ENCODE measurements at places on chromosomes 16 and 17.

- DNase-seq, result no peak
These were observed 53.9 kb upstream of the MRC2 start for GRCh38 chr17:62573480-62574117.

DNA sequence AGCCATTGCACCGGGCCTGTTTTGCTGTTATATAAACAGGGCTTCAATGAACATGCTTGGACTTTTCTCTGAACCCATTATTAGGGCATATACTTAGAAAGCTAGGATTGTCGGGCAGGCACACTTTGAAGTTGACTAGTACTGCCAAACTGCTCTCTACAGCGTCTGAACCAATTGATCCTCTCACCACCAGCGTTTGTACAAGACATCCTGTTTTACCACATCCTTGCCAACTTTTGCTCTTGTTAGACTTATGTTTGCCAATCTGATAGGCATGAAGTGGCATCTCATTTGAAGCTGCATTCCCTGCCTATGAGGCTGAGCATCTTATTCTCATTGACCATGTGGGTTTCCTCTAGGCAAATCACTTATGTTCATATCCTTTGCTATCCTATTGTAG, 7.4 kb upstream of the PPP1R9B start:
- no peak for DNase-seq

GRCh38 chr17:29291163-29291752, 2.7 kb downstream of the NUFIP2 start:
- peak; percentile 90 for DNase-seq

DNA sequence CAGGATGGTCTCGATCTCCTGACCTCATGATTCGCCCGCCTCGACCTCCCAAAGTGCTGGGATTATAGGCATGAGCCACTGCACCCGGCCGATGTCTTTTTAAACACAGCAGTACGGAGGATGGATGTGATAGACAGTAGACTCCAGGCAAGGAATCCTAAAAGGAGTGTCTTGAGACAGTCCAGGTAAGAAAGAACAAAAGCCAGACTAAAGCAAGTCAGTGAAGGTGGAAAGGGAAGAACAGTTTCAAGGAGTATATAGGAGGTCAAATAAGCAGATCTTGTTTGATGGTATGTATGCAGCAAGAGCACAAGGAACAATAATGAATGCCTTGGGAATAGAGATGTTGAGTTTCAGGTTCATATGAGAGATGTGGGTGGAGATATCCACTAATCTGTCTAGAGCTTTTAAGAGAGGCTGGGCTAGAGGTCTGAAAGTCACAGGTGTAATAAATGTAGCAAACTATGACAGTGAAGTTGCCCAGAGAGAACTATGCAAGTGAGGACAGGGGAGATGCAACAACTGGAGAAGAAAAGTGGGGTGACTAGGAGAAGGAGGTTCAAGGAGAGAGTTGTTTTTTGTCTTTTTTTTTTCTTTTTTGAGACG, 4.5 kb downstream of the TUBD1 start:
- no peak for DNase-seq

DNA sequence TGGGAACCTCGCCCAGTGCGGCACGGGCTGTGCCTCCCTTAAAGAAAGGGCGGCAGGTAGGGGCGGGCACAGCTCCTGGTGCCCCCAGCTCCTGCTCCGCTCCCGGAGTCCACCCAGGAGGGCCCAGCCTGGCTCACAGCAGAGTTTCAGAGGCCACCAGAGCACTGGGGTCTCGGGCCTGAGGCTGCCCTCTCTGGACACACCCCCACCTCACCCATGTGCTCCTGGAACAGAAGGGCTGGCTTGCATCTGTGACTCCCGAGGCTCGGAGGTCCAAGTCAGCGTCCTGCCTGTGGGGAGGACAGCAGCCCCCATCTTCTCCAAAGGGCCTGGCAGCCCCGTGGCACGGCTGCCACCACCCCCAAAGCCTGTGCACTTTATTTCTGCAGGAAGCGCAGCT, 62.7 kb downstream of the RBFOX3 start:
- no peak for DNase-seq

GRCh38 chr17:59521465-59522126, 43.8 kb upstream of the DHX40 start:
- DNase-seq, result peak; percentile 88

DNA sequence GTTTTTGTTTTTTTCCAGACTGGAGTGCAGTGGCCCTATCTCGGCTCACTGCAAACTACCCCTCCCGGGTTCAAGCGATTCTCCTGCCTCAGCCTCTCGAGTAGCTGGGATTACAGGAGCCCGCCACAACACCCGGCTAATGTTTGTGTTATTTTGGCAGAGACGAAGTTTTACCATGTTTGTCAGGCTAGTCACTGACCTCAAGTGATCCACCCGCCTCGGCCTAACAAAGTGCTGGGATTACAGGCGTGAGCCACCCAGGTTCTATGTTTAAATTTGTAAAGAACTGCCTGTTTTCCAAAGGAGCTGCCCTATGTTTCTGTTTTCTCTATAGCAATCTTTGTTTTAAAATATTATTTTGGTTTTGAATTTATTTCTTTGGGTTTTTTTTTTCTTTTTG, 13.8 kb upstream of the C16orf87 start:
- DNase-seq, result no peak

- no peak for DNase-seq
These were observed 83.8 kb upstream of the ERCC4 start for GRCh38 chr16:13835935-13836730.

DNA sequence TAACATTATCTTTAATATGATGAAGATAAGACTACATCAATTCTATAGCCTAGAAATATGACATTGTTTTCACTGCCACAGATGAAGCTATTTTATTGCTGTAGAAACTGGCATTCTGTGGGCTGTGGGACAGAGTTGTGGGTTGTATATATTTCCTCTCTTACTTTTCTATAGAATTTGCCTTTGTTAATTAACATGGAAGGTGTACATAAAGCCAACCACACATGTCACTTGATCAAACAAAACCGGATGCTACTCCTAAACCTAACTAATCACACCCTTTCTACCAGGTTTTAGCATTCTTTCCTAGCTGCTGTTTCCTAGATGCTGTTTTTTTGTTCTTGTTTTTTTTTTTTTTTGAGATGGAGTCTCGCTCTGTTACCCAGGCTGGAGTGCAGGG, 81.2 kb upstream of the ATP2A3 start:
- no peak for DNase-seq

DNA sequence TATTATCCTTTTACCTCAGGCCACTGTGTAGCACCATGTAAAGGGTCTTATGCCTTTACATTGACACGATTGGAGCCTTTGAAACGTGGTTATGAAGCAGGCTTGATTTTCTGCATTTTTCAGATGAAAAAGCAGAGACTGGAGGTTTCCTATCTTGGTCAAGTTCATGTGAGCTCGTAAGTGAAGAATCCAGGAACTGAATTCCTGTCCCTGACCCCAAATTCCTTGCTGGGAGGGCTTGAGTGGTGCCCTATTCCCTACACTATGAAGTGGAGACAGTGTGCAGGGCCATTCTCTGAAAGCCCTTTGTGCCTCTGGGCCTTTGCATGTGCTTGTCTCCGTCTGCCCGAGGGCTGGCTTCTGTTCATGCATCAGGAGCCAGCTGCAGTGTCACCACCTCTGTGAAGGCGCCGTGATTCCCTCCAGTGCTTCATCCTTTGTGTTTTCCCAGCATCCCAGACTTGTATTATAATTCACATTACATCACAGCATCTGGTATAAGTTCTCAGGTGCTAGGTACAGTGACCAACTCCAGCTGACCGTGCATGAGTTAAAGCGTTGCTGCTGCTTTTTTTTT, 181.1 kb downstream of the SNX29 start:
- DNase-seq, result peak; percentile 23

DNA sequence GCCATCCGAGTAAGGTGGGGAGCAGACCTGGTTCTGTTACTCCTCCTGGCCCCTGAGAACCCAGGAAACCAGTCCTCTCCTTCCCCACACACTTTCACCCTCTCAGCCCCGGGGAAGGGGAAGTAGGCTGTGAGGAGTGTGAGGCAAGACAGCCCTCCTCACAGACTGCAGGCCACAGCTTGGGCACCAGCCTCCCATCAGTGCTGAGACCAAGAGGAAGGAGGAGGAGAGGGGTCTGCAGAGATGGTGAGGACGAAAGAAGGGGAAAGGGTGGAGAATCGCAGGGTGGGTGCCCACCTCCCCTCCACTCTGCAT, 7.0 kb downstream of the G6PC3 start:
- no peak for DNase-seq

Data from trophoblast cell (in vitro differentiated cells and primary cell).